ENCODE measurements at places on chromosomes 13 and 19.

DNA sequence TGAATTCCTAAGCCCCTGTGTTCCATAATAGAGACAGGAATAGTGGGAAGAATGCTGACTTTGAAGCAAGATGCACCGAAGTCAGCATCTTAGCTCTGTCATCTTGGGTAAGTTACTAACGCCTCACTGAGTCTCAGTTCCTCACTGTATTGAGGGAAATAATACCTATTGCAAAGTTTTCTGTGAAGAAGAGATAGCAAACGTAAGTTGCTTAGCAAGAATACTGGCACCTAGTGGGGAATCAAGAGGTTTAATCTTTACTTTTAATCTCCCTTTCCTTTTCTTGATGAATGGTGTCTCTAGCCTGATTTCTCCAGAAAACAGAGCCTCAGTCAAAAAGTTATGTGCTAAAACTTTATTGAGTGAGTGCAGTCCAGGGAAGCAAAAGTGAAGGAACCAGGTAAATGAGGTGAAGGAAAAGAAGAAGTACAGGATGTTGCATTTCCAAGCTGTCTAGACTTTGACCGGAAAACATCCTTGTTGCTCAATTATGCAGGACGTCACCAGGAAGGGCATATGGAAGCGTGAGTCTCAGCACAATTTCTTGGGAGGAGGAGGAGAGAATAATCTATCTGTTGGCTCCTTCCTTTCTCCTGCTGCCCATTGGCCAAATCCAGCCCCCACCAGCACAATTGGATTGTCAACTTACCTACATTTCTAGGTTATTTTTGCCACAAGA is 210.0 kb downstream of the B3GLCT start:
- DNase-seq, result peak; percentile 53

DNA sequence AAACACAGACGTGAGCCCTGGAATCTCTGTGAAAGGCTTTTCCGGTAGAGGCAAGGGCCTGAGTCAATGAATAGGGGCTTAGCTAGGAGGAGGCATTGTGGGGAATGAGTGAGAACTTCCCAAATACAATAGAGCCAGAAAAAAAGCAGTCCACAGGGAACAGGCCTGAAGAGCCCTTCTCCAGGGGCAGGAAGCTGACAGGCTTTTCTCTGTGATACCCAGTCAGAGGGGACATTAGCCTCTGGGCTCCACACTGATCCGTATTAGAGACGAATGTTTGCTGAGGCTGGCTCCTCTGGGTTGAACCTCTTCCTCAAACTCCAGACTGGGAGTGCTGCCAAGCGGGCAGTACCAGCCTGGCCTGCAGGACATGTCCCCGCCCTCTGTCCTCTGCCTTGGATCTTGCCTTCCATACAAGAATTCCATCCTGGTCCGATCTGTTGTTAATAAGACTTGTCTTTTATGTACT is 2.3 kb downstream of the DHRS12 start:
- DNase-seq, result peak; percentile 36

- DNase-seq, result peak; percentile 63
Observed at GRCh38 chr19:5006201-5006600, 37.3 kb downstream of the KDM4B start.

DNA sequence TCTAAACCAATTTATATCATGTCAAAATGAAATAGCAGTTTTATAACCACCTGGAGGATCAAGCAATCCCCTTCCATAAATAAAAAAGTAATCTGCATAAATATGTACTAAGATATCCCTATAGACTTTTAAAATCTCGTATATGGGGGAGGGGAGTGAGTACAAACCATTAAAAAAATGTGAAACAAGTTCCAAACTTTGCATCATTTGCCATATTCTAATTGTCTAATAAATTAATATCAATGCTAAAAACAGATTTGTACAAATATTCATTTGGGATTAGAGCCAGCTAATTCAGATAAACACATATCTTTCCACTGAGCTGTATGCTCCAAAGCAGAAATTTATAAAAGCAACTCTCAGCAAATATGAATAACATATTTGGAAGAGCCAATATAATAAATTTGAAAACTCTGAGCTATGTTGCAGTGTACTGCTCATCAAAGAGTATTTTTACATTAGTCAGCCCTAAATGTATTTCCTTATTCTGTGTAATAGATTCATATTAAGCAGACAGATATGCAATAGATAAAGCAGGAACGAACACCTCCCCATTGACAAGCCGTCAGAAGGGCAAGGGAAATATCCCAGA is 970.2 kb downstream of the EFNB2 start:
- no peak for DNase-seq

GRCh38 chr13:113094410-113094800 is 11.2 kb upstream of the F7 start:
- DNase-seq, result no peak

DNA sequence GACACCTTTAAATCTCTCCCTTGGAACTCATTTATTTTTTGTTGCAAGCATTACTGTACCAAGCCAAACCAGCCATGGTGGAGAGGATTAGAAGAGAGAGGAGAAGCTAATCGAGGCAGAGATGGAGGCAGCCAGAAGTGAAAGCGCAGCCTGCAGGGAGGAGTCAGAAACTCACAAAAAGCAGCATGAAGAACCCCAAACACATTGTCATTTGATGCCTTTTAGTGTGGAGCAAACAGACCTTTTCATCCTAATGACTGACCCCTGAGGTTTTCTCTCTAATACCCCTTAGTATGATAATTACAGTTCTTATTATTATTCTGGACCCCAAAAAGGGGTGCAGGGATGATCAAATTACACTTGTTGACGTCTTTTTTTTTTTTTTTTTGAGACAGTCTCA is 62.5 kb downstream of the TNFRSF19 start:
- DNase-seq, result no peak

GRCh38 chr13:79227418-79227817 is 178.6 kb downstream of the RBM26 start:
- no peak for DNase-seq

DNA sequence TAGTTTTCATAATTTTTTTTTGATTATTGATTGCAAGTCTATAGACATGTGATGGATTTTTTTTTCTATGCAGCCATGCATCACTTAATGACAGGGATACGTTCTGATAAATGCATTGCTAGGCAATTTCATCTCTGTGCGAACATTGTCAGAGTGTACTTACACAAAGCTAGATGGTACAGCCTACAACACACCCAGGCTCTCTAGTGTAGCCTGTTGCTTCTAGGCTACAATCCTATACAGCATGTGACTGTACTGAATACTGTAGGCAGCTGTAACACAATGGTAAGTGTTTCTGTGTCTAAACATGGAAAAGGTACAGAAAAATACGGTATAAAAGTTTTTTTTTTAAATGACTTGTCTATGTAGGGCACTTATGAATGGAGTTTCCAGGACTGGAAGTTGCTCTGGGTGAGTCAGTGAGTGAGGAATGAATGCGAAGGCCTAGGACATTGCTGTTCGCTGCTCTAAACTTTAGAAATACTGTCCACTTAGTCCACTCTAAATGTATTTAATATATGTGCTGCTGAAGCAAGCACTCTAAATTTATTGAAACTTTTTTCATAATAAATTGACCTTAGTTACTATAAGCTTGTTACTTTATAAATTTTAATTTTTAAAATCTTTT is 20.3 kb downstream of the SPATA13 start:
- DNase-seq, result peak; percentile 48

- DNase-seq, result peak; percentile 93
Observed at GRCh38 chr19:55640043-55640576, 692 bp upstream of the ZNF580 start.

DNA sequence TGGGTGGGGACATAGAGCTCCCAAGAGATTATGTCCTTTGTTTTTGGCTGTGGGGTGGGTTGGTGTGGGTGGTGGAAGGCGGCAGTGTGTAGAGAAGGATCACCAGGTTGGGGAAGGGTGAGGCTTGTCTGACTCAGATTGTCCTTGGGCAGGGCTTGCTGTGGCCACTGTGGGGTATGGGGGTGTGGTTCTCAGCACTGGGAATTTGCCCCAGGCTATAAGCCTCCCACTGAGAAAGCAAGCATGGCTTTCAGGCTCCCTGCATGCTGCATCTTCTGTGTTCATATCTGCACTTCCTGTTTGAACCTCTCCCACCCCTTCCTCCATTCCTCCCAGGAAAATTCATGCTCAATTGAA is 34.9 kb downstream of the DNAJC15 start:
- peak; percentile 93 for DNase-seq

- no peak for DNase-seq
Observed at GRCh38 chr13:93765062-93765461, 538.5 kb downstream of the GPC6 start.

DNA sequence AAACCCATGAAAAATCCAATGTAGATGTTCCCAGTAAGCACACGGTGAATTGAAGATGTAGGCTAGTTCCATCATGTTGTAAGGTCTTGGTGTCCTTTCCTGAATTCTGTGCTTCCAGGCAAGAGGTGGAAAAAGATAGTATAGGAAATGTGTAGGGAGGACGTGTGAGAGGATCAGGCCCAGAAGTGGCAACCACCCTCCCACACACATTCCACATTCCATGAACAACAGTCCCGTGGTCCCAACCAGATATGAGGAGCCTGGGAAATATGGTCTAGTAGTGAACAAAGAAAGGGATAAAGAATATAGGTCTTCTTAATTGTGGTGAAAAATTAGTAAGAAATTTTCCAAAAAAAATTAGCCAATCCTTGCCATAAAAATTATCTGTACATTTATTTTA is 1254.2 kb upstream of the SLC10A2 start:
- DNase-seq, result no peak

DNA sequence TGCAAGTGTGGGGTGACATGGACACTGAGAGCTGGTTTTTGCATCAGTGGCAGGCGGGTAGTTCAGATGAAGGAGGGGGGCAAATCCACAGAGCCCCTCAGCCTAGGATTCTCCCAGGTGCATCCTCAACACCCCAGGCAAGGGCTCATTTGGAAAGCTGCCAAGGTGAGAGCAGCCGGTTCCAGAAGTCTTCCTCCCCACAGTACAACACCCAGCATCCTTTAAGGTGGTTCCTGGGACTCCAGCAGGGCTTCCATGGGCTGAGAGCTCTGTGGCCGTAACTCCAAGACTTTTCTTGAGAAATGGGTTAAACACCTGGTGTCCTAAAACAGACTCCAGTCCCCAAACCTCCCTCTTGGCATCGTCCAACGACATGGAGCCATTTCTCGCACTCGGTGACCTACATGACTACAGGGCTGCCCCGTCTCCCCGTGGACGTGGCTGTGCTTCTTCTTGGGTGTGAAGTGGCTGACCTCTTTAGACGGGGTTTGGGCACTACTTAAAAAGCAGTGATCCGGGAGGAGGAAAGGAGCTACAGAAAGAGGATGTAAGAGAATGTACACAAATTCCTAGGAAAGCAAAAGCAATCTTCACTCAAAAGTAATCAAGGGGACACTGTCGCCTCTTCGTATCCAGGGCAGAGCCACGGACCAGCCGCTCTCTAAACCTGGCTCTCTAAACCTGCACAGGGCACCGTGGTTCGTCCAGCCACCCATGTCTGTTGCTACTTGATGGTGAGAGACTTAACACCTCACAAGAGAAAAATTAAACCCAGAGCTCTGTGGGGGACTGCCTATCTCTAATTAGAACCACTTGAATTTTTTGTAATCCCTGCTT is 25.5 kb downstream of the RANBP3 start:
- no peak for DNase-seq

GRCh38 chr19:31730270-31730669 is 381.0 kb upstream of the TSHZ3 start:
- DNase-seq, result no peak

DNA sequence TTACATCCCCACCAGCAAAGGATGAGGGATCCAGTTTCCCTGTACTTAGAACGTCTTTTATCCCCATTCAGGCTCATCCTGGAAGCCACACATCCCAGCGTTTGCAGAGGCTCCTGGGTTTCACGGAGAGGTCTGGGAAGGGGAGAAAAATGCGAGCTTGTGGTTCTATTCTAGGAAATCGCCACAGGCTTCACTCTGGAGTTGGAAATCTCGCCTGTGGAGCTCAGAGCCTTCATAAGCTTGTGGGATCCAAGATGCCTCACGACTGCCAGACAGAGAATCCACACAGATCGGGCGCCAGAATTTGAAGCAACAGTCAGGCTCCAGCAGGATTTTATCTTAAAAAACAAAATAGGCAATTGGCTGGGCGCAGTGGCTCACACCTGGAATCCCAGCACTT is 157.9 kb downstream of the PTPRS start:
- DNase-seq, result no peak

- DNase-seq, result peak; percentile 99
Observed at GRCh38 chr13:113820813-113821651, 42.8 kb downstream of the GAS6 start.

DNA sequence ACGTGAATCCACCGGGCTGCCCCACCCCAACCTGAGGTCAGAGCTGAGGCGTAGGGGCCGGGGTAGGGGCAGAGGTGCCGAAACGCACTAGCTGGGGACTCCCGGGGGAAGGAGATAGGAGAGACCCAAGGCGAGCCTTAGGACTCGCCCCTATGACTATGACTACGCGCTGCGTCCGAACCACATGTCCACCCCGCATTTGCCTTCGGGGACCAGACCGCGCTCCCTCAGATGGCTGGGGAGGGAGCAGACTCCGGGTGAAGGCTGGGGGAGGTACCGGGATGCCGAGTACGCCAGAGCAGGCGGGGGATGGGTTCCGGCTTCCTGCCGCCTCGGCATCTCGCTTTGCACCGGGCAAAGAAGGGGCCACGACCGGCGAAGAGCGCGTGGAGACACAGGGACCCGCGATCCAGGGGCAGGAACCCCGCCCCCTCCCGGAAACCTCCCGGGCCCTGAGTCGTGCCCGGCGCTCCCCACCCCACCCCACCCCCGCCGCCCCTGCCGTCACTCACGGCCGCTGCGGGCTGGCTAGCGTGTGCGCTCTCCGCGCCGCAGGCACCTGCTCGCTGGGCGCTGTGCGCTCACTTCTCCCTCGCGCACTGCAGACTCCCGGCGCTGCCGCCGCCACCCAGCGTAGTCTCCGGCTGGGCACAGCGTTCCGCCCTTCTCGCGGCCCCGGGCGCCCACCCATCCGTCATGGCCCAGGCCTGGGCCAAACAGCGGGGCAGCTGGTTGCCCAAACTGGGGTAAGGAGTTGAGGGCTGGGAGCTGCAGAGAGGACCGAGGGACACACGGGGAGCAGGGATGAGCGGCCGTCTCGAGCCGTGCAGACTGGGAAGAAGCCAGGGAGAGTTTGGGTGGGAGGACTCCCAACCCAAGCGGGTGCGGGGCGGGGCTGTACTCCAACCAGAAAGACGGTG is 622 bp upstream of the VSTM2B start:
- DNase-seq, result no peak

DNA sequence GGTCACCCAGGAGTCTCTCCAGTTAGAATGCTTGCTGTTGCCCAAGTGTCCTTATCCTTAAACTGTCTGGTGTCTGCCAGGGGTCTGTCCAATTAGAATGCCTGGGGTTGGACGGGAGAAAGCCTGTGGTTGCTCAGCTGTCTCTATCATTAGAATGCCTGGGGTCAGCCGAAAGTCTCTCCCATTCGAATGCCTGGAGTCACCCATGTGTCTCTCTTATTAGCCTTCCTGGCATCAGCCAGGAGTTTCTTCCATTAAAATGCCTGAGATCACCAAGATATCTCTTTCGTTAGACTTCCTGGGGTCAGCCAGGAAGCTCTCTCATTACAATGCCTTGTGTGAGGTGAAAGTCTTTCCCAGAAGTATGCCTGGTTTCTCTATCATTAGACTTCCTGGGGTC is 1521.0 kb downstream of the UQCRFS1 start:
- DNase-seq, result no peak
